ENCODE measurements at places on chromosomes 11 and 22.
A peak's percentile ranks its signal among the peaks of the same experiment; 100 is the strongest.

GRCh38 chr11:92702805-92703448, 266.5 kb upstream of the MTNR1B start:
- DNase-seq = no peak

DNA sequence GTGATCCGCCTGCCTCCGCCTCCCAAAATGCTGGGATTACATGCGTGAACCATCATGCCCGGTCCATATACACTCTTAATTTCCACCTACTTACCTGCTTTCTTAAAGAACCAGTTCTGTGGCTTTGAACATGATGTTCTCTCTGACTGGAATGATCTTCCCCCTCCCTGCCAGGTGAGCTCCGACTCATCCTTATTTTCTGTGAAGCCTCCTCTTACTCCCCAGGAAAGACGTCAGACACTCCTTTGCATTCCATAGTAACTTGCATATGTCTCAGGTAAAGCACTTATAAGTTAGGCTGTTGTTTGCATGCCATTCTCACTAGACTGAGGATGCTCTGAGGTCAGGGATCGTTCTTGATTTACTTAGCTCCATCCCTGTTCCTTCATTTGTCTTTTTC, 91.8 kb upstream of the RAB1B start:
- DNase-seq = no peak

GRCh38 chr22:49994361-49995040, 18.1 kb downstream of the IL17REL start:
- no peak for DNase-seq

- DNase-seq = no peak
Observed at GRCh38 chr11:22497474-22497873, 128.1 kb downstream of the FANCF start.

- DNase-seq = no peak
Observed at GRCh38 chr11:45751430-45751829, 53.5 kb upstream of the SLC35C1 start.

GRCh38 chr11:92226331-92227229, 2.0 kb downstream of the FAT3 start:
- DNase-seq = no peak

DNA sequence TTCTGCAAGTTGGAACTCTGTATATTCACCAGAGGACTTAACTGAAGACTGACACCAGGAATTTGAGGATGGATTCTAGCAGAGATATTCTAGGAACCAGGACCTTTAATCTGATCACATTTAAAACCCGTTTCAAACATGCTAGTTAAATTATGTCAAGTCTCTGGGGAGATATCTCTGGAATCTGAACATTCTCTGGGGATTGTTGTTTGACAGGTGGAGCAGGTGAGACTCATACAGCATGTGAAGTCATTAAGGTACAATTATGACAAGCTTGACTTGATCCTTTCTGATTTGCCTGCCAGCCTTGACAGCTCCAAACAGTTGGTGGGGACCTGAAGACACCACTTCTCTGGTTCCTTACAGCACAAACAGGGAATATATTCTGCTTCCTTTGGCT, 100.3 kb downstream of the FAT3 start:
- no peak for DNase-seq

DNA sequence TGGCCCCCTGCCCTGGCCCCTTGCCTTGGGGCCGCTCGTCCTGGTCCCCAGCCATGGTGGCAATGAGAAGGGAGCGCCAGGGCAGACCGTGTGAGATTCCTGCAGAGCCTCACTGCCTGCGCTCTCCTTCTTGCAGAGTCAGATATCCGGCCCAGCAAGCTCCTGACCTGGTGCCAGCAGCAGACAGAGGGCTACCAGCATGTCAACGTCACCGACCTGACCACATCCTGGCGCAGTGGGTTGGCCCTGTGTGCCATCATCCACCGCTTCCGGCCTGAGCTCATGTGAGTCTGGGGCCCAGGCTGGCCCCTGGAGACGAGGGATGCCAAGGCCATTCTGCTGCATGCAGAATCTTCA, 114.1 kb downstream of the MICAL2 start:
- no peak for DNase-seq

GRCh38 chr22:50536226-50536625, 6.4 kb upstream of the TYMP start:
- no peak for DNase-seq

DNA sequence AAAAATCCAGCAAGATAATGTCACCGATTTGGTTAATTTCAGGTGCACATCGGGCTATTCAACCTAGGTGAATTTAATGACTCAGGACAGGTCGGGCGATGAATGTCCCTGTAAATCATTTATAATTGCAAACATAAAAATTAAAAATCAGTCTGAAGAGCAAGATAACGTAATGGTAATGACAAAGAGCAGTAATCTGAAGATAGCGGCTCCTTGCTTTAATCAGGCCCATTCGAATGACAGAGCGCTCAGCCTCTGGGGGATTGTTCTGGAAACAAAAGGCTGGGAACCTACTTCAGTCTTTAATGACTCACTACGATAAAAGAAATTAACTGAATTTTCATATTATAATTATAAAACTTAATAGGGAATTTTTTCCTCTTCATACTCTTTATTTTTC, 61.3 kb downstream of the RCN1 start:
- DNase-seq = no peak

GRCh38 chr11:16280256-16280682, 76.1 kb downstream of the SOX6 start:
- no peak for DNase-seq

GRCh38 chr11:14622223-14622954, 21.2 kb upstream of the PDE3B start:
- DNase-seq = no peak

- DNase-seq = no peak
Observed at GRCh38 chr22:37607935-37608476, 628 bp upstream of the GGA1 start.

- no peak for DNase-seq
Observed at GRCh38 chr11:5129457-5129877, 8.7 kb downstream of the OR52A5 start.

- no peak for DNase-seq
Observed at GRCh38 chr11:68454767-68455166, 5.8 kb upstream of the PPP6R3 start.

GRCh38 chr11:117822074-117823033, 2.2 kb downstream of the FXYD2 start:
- no peak for DNase-seq

DNA sequence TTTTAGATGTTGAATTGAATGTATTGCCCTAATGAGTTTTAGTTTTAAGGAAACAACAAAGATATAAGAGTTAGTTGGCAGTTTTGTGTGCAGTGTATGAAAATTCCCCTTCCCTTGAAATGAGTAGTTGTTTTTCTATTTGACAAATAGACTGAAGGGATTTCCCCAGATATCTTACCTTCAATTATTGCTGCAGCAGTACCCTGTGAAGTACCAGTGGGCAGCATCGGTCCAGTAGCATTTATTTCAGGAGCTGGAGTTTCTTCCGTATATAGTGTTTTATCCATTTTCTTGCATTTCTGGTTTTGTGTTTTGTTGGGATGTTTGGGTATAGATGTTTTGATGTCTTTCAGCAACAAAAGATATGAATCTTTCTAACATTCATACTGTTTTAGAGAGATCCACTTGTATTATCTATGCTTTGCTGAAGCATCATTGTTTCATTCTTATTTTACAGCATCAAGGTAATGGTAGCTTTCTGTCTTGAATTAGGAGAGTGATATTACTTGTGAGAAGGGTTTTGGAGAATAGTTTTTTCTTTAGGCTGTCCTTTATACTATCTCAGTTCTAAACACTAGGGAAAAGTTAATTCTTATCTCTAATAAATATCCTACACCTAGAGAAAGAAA, 7.4 kb downstream of the KMT2A start:
- DNase-seq = no peak

GRCh38 chr22:37287550-37287951, 5.2 kb downstream of the CYTH4 start:
- DNase-seq = no peak

DNA sequence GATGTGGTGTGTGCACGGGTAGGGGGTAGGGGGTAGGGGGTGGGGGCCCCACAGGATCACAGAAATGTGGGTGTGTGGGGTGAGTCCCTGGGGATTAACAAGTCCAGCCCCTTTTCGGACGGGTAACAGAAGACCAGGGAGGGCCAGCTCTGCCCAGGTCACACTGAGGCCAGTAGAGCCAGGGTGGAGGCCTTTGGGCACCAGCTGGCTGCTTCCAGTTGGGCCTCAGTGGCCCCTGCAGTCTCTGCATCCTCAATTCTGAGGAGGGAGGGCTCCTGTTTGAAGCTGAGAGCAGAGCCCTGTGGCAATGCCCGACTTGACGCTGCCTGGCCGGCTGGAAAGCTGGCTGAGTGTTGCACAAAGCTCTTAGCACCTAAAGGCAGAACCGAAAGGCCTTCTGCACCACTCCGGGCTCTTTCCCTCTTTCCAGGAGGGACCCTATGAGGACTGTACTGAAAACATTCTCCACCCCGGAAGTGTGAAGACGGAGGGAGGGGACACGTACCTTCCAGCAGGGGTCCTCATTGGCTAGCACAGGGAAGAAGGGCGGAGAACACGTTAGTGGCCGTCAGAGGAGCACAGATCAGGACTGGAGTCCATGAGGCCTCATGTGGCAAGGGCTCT, 120.4 kb downstream of the PHF21B start:
- DNase-seq = no peak

DNA sequence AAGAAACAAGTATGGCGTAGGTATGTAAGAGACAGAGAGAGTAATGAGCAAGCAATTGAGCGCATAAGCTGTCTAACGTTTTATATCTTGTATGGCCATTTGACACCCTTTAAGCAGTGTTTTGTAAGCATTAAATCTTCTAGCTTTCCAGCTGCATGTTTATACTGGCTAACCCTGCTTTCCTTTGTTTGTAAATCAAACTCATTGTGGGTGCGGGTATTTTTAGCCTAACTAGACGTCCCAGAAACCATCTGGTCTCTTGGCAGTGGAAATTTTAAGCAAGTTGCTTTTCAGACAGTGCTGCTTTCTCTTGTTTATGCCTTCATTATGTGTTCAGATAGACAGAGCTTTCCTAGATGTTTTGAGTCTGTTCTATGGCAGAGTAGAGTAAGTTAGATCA, 73.5 kb downstream of the RNF169 start:
- peak; percentile 53 for DNase-seq

GRCh38 chr11:130397780-130398179, 30.6 kb downstream of the ADAMTS8 start:
- DNase-seq = no peak

- no peak for DNase-seq
Observed at GRCh38 chr11:18633256-18634139, 644 bp downstream of the SPTY2D1 start.

GRCh38 chr11:76278526-76278925, 72.2 kb upstream of the WNT11 start:
- DNase-seq = no peak

DNA sequence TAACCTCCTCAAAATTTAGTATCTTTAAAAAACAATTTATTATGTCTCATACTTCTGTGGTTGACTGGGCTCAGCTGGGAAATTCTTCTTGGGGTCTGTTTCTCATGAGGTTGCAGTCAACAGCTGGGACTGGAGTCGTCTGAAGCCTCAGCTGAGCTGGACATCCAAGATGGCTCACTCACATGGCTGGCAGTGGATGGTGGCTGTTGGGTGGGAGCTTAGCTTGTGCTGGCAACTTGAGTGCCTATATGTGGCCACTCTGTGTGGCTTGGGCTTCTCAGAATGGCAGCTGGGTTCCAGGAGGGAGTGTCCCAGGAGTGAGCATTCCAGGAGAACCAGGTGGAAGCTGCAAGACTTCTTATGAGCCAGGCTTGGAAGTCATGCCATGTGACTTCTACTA, 13.2 kb downstream of the THY1 start:
- DNase-seq = no peak

- no peak for DNase-seq
Observed at GRCh38 chr11:130144861-130145281, 14.7 kb upstream of the ST14 start.

DNA sequence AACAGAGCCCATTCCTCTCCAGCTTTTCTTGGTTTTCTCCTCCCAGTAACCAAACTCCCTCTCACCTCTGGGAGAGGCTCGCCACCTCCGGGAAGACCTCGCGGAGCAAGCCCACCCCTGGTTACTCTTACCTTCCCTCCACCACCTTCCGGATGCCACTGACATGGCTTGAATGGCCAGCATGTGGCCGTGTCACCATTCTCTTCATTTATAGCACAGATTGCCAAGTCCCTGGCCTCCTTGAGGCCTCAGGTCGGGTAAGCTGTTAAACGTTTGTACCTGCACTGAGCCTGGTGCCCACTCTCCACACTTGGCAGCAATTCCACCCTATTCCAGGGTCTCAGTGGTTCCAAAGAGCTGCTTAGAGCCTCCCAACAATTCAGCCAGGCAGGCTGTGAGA, 8.0 kb upstream of the FXYD2 start:
- no peak for DNase-seq

DNA sequence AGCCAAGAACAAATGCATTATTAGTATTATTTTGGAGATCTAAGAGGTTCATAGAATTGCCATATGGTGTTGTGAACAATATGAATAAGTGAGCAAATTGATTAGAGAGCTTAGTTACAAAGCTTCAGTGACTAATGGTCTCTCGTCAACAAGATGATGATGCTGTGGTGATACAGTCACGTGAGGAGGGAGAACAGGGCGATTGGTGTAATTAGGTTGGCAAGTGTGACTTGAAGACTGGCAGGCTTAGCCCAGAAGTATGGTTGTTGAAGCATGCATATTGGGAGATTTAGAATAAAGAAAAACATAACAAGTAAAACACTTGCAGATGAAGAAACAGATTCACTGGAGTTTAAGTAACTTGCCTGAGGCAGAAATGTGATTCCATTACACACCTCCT, 100.6 kb upstream of the SORL1-AS1 start:
- no peak for DNase-seq

GRCh38 chr11:112880495-112880894, 80.7 kb upstream of the NCAM1 start:
- DNase-seq = no peak

GRCh38 chr11:93869830-93870229, 19.4 kb upstream of the VSTM5 start:
- DNase-seq = no peak

DNA sequence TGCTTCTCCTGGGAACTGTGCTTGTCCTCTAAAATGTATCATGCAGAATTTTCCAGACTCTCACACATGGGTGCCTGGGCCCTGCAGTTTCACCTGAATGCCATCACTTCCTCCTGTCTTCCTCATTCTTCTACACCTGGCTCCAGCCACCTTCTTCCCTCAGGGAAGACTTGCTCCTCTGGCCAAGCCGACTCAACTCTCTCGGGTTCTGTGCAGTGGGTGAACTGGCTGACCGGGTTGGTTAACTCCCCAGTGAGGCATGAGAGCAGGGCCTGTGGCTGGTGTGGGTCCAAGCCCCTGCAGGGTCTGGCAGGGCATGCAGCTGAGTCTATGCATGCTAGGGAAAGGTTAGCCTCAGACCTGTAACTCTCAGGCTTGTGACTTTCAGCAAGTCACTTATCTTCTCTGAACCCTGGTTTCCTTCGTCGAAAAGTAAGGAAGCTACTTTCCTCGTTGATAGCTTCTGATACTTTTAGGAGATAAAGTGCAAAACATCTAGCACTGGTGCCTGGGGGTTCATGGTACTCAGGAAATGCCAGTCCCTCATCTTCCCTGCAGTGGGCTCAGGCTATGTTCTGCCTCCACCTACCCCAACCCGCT, 11.9 kb downstream of the CD82 start:
- no peak for DNase-seq
